Muscle of leg (tissue), 16 donors: ENCODE measurements at places on chromosomes 12 and 14. TPM values are rescaled to one million over a fixed set of nuclear protein-coding genes. Genes with fewer than 3 reads are reported as not detected.

- DNase-seq = no peak
Observed at GRCh38 chr14:103858063-103858781, 10.8 kb upstream of the PPP1R13B start.

The IKZF4 gene
- 2.2 TPM for total RNA-seq

GRCh38 chr12:66035288-66035966 is 95.1 kb downstream of the LLPH start:
- DNase-seq = peak; percentile 68

DNA sequence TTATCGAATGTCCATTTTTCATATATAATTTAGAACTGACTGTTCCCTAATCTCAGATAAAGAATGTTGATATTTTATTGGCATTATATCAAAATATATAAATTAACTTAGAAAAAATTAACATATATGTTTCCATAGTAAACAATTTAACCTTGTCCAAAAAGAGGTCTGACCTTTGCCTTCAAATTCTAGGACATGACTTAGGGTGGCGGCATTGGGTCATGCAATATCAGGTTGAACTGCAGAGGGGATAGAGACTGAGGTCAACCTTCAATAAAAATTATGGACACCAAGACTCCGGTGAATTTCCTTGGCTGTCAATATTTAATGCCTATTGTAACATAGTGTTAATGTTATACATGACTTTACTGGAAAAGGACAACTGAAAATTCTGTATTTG is 199.8 kb downstream of the RPL10L start:
- DNase-seq = no peak
